ENCODE measurements at places on chromosomes 16 and 17.
A peak's percentile ranks its signal among the peaks of the same experiment; 100 is the strongest.

DNA sequence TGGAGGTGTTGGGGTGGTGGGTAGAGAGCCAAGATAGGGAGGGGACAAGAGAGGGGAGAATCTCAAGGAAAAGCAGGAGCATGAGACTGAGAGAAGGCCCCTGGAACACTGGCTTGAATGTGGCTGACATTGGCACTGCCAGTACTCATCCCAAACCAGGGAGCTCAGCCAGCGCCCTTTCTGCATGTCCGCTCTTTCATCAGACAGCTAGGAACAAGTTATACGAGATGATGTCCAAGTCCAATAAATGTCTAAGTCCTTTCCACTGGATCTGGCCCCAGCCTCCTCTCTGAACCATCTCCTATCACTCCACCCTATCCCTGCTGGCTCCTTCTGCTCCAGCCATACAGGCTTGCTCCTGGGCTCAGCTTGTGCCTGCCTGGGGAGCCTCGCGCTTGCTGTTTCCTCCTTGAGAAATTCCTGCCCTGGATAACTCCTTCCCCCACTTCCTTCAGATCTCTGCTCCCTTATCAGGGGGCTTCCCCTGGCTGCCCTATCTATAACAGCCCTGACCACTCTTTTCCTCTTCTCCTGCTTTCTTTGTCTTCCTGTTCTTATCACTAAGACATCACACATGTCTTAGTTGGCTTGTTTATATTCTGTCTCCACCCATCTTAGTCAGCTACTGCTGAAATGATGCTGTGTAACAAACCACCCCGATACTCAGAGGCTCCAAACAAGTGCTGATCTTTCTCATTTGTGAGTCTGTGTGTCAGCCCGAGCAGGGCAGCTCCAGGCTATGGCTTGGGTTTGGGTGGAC lies 37.1 kb upstream of the MEOX1 start:
- no peak for DNase-seq

- DNase-seq, result peak; percentile 86
Observed at GRCh38 chr16:676913-677312, 1.4 kb downstream of the RHBDL1 start.

GRCh38 chr16:2032285-2033056 lies 5.8 kb downstream of the NHERF2 start:
- no peak for DNase-seq

DNA sequence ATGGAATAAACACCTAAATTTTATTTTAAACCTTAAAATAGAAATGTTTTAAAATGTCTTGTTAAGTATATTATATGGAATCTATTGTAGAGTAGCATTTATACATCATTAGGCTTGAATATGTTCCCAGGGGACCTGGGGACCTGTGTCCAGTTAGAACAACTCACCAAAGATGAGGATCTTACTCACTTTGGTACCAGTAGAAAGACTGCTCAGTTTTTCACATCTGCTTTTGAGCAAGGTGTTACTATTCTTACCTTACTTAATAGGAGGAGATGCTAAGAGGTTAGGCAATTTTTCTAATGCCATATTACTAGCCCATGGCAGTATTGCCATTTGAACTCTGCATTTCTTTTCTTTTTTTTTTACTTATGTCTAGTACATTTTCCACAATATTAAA lies 14.7 kb downstream of the STXBP4 start:
- DNase-seq, result no peak

DNA sequence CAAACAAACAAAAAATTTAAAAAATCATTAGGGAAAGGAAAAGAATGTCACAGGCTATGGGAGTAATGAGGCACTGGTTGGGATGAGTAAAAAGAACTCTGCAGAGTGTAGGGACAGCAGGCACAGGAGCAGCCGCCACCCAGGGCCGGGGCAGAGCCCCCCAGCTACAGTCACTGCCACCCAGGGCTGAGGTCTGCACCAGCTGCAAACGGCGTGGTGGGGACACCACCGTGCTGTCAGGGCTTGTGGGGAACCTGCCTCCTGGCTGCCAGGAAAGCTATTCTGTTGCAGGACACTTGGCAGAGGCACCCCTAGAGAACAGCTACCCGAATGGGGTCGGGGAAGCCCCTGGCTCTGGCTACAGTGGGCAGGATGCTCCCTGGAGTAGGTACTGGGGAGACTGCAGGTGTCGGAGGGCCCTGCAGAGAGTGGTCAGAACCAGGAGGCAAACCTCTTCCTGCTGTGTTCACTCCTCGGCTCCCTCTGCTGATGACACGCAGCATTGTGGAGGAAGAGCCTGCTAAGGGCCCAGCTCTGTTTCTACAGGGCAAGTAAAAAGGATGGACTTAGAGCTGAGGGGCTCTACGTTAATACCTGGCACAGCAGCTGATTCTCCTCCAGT lies 32.3 kb upstream of the CAPN15 start:
- peak; percentile 28 for DNase-seq

- no peak for DNase-seq
Observed at GRCh38 chr17:80936218-80936617, 55.4 kb upstream of the CHMP6 start.

DNA sequence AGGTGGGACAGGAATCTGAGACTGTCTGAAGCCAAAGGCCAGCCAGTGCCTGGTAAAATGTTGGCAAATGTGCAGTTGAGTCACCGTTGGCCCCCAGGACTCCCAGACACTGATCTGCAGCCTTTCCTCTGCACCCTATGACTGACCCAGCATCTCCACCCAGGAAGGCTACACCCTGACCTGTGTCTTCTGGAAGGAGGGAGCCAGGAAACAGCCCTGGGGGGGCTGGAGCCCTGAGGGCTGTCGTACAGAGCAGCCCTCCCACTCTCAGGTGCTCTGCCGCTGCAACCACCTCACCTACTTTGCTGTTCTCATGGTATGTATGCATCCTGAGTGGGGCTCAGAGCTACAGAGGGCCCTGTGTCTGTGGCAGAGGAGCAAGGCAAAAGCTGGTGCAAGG lies 24.0 kb downstream of the ADGRG5 start:
- no peak for DNase-seq

GRCh38 chr17:63442549-63443035 lies 3.5 kb downstream of the CYB561 start:
- DNase-seq, result peak; percentile 27

- DNase-seq, result no peak
Observed at GRCh38 chr16:9526791-9527190, 435.3 kb downstream of the HAPSTR1 start.

DNA sequence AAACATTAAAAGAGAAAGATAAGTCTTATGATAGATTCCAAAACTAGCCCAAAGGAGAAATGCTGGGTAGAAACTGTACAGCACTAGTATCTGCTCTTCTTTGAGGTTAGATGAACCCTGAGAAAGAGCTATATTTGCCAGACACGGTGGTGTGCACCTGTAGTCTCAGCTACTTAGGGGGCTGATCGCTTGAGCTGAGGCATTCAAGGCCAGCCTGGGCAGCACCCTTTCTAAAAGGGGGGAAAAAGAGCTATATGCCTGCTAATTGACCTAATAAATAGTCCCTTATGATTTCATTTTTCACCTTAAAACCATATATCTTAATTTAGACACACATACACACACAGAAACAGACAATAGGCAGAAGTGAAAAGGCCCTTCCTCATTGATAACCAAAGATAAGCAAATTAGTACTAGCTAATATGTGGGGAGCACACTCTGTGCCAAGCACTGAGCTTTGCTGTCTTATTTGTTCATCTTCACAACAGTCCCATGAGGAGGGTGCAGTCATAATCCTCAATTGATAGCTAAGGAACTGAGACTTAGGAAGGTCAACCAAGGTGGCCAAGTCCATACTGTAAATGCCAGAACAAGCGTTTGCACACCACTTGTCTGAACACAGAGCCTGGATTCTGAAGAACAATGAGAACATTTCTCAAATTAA lies 56.6 kb upstream of the NLK start:
- no peak for DNase-seq

GRCh38 chr17:77891602-77892001 lies 66.9 kb upstream of the TNRC6C start:
- DNase-seq, result no peak

- no peak for DNase-seq
Observed at GRCh38 chr17:68169840-68170239, 78.0 kb upstream of the AMZ2 start.

GRCh38 chr17:59856859-59857794 lies 35.6 kb downstream of the TUBD1 start:
- no peak for DNase-seq

DNA sequence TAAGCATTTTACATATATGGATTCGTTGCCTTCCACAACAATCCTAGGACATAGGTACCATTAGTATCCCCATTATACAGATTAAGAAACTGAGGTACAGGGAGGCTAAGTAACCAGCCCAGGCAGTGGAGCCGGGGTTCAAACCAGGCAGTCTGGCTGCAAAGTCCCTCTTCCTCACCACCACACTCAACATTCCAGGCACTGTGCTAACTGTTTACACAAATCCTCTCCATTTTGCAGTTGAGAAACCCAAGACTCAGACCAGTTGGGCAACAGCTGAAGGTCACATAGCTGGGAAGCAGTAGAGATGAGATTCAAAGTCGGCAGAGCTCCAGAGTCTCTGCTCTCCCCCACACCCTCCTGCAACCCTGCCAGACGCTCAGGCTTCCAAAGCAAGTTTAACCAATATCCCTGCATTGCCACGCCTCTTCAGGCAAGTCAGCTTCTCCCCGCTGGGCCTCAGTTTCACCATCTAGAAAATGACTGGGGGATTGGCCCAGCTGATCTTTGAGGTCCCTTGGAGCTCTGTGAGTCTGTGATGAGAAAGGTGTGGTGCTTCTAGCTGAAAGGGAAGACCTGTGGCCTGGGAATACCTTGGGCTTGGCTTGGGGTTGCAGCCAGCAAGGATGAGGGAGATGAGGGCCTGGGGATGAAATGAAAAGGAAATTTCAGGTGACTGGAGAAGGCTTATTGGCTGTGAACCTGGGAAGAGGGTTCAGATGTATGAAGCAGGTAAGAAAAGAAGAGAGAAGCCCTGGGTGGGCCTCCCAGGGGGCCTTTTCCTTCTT lies 14.0 kb downstream of the CCR7 start:
- DNase-seq, result no peak

DNA sequence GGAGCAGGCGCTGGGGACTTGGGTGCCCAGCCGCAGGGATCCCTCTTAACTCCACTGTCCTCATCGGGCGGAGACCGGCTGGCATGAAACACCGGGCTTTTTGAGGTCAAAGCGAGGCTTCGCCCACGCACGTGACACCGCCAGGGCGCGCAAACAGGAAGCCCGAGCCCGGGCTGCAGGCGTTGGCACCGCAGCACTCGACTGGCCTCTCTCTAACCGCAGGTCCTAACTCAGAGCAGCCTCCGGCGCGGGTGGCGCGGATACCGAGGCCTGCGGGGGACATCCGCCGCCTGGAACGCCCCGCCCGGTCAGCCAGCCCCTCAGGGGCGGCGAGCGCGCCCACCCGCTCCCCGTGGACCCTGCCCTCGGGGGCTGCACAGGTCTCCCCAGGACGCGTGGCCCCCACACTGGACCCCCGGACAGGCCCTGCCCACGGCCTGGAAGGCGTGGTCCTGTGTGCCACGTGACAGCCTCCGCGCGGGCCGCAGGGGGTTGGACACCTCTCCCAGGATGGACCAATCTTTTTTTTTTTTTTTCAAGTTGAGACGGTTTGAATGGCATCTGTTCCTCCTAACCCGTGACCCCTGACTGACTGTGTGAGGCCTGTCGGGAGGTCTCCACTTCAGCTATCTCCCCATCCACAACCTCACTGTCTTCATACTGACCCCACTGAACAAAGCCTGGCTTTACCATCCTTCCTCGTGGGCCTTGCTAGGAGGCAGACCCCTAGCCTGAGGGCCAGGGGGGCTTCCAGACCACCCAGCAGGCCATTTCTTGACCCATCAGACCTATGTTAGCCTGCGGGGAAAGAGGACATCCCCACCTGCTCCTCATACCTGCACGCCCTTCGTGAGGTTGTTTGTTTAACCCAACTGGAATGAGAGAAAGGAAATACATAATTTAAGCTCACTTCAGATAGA lies 8.4 kb upstream of the SLC47A2 start:
- DNase-seq, result no peak

Measured in COR-L47 (cell line).